ENCODE measurements at places on chromosomes 2 and 18.
A peak's percentile ranks its signal among the peaks of the same experiment; 100 is the strongest.

DNA sequence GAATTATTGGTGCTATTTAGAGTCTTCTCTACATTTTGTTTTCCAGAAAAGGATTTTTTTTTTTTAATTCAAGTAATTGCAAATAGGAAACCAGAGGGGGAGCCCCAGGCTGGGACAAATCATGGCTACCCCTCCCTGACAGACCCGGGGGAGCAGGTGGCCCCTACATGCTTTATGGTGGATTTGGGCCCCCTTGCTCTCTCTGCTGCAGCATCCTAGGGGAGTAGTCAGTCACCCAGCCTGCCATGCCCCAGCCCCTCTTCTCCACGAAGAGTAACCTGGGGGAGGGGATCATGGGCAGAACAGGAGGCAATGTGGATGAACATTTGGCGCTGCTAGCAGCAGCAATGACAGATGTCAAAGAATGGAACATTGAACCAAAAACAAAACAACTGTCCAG is 4.6 kb downstream of the C2orf81 start:
- ATAC-seq = no peak

DNA sequence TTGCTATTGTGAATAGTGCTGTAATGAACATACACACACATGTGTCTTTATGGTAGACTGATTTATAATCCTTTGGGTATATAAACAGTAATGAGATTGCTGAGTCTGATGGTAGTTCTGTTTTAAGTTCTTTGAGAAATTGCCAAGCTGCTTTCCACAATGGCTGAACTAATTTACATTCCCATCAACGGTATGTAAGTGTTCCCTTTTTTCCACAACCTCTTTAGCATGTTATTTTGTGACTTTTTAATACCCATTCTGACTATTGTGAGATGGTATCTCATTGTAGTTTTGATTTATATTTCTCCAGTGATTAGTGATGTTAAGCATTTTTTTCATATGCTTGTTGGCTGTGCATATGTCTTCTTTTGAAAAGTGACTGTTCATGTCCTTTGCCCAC is 86.7 kb downstream of the TTC27 start:
- no peak for ATAC-seq

DNA sequence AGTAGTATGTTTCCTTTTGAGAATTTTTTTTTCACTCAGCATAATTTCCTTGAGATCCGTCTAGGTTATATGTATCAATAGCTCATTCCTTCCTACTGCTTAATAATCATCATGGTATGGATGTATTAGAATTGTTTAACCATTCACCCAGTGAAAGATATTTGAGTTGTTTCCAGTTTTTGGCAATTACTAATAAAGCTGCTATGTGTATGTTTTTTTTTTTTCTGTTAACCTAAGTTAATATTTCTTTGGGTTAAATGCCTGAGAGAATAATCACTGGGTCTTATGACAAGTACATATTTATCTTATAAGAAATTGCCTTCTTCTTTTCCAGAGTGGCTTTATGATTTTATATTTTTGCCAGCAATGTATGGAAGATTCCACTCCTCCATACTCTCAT is 96.4 kb upstream of the ST6GAL2 start:
- no peak for ATAC-seq

GRCh38 chr2:216057688-216058193 is 23.9 kb downstream of the PECR start:
- ATAC-seq = peak; percentile 97

DNA sequence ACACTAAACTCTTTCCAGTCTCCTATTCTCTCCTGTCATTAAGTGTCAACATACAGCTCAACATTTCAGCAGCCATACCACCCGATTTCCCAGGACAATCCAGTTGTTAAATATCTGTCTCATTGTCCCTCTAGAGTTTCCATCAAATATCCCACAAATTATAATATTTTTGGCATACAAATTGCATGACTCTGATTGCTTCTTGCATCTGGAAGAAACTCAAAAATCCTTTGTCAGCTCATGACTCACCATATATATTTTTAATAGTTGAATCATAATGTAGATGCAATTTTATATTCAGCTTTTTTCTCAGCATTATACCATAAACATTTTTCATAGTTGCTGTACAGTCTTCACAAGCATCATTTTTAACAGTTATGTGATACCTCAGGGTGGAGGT is 7.2 kb downstream of the SLC30A3 start:
- no peak for ATAC-seq

DNA sequence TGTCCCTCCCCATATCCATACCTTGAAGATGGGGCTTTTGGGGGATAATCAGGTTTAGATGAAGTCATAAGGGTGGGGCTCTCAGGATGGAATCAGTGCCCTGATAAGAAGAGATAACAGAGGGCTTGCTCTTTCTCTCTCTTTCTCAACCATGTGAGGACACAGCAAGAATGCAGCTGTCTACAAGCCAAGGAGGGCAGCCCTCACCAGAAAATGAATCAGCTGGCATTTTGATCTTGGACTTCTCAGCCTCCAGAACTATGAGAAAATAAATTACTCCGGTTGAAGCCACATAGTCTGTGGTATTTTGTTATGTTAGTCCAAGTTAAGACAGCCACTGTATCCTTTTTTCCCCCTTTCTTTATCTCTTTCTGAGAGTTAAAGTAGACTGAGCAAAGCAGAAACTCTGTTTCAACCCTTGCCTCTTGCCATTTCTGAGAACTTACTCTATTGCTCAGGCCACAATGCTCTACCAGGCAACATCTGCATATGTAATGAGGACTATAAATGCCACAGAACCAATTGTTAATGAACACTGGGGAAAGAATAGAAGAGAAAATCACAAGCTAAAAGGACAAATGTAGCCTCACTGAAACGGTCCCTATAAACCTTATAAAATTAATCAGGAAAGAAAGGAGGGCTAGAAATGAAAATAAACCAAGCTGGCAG is 56.9 kb downstream of the SRBD1 start:
- no peak for ATAC-seq

- peak; percentile 91 for ATAC-seq
These were observed 36.4 kb upstream of the HAAO start for GRCh38 chr2:42828487-42829425.

DNA sequence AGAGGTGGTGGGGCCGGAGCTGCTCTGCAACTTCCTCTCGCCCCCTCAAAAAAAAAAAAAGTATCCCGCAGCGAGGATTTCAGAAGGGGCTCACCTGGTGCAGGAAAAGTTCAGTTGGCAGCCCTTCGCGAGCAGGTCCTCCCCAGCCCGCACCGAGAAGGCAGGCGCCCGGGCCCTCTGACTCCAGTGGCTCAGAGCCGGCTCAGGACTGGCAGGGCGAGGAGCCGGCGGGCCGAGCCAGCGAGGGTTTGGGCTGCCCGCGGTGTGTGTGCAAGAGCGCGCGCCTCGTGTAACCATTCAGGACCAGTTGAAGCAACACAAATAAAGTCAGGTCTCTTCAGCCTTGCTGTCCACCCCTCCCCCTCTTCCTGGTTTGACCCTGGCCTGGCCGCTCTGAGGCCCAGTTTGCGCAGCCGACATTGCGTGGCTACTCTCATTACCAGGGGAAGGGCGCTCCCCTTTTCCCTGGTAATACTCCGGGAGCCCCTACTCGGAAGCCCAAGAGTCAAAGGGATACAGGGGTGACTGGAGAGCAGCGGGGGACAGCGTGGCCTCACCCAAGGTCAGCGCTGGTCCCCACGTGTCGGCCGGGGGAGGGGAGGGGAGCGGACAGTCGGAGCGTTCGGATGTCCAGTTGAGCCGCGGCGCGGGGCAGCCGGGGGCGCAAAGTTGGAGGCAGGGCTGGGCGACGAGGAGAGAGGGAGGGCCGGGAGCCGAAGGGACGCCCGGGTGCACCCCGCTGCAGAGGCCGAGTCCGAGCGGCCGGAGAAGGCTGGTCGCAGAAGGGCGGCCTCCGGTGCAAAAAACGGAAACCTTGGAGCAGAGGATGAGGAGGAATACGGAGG is 12.3 kb downstream of the EN1 start:
- ATAC-seq = no peak

GRCh38 chr2:241324775-241325174 is 9.1 kb downstream of the SEPTIN2 start:
- peak; percentile 57 for ATAC-seq

GRCh38 chr2:145935016-145935415 is 1415.1 kb upstream of the ZEB2 start:
- ATAC-seq = no peak

- peak; percentile 51 for ATAC-seq
These were observed 67.2 kb downstream of the MCFD2 start for GRCh38 chr2:46848447-46848846.

DNA sequence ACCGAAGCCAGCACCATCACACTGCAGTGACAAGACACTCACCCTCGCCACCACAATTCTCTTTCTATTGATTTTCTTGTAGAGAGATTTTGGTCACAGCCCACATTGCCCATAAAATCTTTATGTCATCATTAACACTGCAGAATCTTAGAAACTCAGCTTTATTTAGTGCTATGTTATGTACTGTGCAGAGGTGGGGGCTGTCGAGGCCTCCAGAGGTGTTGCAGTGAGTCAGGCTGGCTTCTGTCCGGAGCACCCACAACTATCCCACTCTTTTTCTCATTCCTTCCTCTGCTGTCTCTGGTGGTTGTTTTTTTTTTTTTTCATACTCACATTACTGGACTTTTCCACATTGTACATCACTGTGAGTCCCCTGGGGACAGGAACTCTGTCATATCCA is 677.4 kb upstream of the HS6ST1 start:
- ATAC-seq = no peak

DNA sequence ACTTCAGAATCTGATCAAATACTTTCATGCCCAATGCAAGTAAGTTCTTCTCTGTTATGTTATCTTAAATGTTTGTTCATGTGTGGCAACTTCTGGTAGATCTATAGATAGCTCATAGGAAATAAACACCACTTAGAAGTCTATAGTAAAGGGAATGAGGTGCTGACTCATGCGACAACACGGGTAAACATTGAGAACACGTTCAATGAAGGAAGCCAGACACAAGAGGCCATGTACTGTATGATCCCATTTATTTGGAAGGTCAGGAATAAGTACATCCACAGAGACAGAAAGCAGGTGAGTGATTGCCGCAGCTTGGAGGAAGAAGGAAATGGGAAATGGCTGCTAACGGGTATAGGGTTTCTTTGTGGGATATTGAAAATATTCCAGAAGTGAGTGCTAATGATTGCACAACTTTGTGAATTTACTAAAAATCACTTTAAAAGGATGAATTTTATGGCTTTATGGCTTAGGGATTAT is 95.4 kb downstream of the ITGB1BP1 start:
- no peak for ATAC-seq

DNA sequence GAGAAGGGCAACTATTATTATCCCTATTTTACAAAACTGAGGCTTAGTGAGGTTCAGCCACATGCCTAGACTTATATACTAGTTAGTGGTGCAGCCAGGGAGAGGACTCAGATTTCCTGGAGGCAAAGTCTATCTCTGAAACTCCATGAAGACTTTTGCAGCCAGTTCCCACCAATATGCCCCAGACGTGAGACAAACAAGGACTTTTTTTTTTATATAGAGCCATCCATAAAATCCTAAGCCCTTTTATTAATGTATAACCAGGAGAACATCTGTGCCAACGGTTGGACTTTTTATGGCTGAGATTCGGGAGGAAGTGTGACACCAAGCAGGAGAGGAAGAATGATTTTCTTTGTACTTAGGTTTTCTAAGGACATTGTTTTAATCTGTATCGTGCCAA is 29.9 kb downstream of the LIPG start:
- ATAC-seq = no peak

- ATAC-seq = no peak
These were observed 685.6 kb upstream of the NXPH2 start for GRCh38 chr2:139465789-139466188.

GRCh38 chr2:98828793-98829371 is 98.0 kb upstream of the MGAT4A start:
- no peak for ATAC-seq

DNA sequence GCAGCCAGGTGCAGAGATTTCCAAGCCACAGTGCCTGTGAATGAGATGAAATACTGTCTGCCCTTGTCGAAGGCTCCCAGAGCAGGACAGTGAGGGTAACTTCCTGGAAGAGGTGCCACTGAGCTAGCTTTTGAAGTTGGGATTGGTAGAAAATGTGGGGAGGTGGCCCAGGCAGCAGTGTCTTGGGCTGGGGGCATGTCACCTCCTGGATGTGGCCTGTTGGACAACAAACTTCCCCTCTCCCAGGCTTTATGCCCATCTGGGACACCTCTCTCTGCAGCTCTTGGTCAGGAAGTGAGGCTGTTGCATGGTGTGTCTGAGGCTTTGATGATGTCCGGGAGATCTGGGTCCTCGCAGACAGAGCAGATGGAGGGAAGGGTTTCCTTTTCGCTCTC is 151.4 kb downstream of the DYSF start:
- no peak for ATAC-seq

- no peak for ATAC-seq
These were observed 3.6 kb upstream of the TMEM150A start for GRCh38 chr2:85606116-85606455.

- no peak for ATAC-seq
These were observed 20.7 kb downstream of the COX7A2L start for GRCh38 chr2:42340045-42340937.

DNA sequence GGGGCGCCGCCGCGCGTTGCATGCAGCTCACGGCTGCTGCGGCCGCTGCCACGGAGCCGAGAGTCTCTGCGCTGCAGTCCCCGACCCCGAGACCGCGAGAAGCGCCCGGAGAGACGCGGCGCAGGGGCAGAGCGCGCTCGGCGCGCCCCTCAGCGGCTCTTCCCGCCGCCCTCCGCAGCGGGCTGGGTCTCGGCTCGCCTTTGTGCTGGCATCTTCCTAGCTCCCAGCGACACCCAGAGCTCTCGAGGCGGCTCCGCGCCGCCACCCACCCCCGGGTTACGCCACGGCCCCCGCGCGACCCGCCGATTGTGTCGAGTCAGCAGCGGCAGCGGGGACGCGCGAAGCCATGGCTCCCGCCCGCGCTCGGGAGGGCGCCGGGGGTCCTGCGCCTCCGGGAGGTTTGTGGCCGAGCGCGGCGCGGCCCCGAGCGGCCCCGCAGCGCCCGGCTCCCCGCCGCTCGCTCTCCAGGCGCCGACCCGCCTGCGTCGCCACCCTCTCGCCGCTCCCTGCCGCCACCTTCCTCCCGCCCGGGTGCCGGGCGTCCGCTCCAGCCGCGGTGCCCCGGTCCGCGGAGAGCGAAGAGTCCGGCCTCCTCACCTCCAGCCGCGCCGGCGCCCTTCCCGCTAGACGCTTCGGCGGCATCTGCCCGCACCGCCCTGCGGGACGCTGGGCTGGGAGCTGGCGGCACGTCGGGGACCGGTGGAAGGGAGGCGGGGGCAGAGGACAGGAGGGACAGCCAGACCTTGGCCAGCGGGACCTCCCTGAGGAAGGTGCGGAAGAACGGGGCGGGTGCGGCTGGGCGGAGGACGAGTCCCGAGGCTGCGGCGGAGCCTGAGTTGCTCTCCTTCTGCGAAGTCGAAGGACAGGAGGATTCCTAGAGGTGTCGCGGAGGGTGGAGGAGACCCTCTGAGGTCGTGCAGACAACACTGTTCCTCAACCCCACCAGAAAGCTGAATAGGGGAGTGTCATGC is 46.3 kb upstream of the CCDC150 start:
- peak; percentile 62 for ATAC-seq

Measured in stimulated activated memory B cell treated with anti-CD40 and anti-IgM and Interleukin-4, amounts not matched to agents 10 μg/mL and 1 μg/mL and 100 μg/mL, for 72 hours (primary cell).